ENCODE measurements at places on chromosomes 11 and 22. TPM values are rescaled to one million over a fixed set of nuclear protein-coding genes. Genes with fewer than 3 reads are reported as not detected.

GRCh38 chr22:20223421-20224255 lies 44.5 kb downstream of the RTN4R start:
- DNase-seq: no peak

- no peak for DNase-seq
These were observed 52.4 kb downstream of the DHCR7 start for GRCh38 chr11:71395774-71396173.

DNA sequence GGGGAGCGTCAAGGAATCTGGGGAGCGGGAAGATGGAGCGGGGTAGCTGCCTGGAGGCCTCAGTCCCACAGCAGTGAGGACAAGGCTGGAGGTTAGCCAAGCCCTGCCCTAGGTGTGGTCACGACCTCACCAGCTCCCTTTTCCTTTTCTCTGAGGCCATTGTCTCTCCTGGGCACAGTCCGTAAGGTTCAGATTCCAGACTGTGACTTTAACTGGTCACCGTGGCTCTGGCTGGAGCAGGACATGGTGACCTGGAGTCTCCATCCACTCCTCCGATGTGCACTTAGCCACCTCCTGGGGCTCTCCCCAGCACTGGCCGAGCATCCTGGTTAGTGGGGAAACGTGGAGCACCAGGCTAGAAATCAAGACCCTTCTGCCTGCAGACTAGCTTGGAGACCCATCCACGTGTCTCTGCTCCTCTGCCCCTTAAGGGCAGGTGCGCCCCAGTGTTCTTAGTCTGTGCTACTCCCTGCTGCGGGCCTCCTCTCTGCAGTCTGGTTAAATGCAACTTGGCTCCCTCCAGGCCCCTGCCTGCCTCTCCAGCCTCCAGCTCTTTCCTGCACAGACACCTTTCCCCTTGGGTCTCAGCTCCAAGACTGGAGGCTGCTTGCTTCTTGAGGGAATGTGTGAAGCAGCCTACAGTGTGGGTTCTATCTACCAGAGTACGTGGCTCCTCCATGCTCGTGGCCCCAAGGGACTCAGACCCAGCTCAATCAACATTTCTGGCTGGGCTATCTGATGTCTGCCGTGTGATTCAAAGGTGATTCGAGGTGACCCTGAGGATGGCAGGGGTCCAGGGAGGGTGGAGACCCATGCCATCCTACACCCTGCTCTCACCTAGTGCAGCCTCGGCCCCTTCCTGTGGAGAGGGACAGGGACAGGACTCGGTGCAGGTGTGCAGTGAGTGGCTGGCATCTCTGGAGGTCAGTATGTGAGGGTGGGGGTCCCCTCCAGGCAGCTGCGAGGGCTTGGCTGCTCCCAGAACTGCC lies 5.2 kb downstream of the SLC25A1 start:
- peak; percentile 75 for DNase-seq

DNA sequence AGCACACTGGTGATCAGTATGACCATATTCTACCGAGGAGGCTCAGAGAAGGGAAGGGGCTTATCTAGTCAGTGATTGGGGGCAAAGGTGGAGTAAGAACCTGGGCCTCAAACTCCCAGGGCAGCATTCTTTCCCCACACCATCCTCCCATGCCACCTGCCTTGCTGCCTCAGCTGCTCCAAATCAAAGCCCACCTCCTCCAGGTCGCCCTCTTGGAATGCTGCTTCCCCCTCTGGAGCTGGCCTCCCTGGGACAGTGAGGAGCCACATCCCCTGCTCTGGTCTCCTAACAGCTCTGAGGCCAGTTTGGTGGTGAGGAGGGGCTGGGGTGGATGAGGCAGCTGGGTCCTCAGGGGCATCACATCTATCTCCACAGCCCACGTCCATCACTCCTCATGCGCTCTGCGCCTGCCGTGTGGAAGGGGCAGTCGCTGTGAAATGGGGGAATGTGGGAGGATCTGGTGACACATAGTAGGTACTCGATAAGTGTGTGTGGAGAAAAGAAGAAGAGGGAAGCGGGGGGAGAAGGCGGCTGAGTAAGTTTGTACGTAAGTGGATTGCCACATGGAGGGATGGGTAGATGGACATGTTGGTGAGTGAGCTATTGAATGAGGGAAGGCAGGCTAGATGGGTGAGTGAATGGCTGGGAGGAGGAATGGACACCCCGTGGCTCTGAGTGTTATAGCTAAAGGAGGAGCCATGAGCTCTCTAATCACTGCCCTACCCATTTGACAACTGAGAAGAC lies 16.1 kb upstream of the ARHGEF17 start:
- no peak for DNase-seq

- no peak for DNase-seq
These were observed 89.3 kb upstream of the CHRM4 start for GRCh38 chr11:46480909-46481308.

DNA sequence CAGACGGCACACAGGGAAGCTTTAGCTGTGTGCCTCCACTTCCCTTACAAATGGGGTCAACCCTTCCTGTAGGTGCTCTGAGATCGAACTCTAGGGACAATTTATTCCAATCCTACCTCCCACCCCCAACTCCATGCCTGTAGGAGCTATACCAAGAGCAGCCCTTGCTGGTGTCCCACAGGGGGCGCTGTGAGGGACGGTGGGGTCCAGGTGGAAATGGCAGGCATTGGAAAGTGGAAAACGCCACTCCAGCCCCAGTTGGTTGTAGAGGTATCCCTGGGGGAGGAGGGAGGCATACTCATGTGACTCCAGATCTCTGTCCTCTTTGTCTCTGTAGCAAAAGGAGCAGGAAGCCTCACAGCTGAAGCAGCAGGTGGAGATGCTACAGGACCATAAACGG lies 161.3 kb downstream of the MYO18B start:
- DNase-seq: no peak

GRCh38 chr11:117286588-117286987 lies 4.6 kb upstream of the BACE1-AS start:
- no peak for DNase-seq

- no peak for DNase-seq
These were observed 2.0 kb downstream of the DCHS1 start for GRCh38 chr11:6653656-6654055.

- no peak for DNase-seq
These were observed 49.4 kb downstream of the MN1 start for GRCh38 chr22:27752141-27752540.

GRCh38 chr22:33049119-33049729 lies 9.0 kb downstream of the SYN3 start:
- peak; percentile 59 for DNase-seq

DNA sequence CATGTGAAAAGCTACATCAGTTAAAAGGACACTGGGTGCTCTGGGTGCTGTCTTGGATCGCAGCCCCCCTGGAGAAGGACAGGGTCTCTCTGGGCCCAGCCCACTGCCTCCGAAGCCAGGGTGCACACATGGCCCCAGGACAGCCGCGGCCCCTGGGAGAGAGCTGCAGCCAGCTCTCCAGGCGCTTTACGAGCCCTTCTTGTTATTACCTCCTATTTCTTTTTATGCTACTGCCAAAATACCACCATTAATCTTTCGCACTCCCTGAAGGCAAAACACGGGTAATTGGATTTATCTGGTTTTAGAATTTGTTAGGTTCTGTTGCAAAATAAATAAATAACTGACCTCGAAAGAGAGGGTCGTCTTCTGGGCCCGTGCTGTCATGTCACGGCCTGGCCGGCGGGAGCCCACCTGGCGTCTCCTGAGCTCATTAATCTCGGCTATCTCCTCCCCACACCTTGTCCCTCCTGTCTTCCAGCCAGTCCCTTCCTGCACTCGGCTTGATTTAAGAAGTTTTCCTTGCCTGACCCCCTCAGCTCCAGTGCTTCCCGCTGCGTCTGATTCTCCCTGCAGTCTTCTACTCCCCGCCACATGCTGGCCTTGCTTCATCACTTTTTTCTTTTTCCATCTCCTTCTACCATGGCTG lies 611.7 kb downstream of the OPCML start:
- no peak for DNase-seq

The PHLDA2 gene
- total RNA-seq: not detected
